ENCODE measurements at places on chromosomes 7 and 10.

GRCh38 chr10:79422178-79422892 lies 23.1 kb downstream of the ZCCHC24 start:
- DNase-seq, result no peak

DNA sequence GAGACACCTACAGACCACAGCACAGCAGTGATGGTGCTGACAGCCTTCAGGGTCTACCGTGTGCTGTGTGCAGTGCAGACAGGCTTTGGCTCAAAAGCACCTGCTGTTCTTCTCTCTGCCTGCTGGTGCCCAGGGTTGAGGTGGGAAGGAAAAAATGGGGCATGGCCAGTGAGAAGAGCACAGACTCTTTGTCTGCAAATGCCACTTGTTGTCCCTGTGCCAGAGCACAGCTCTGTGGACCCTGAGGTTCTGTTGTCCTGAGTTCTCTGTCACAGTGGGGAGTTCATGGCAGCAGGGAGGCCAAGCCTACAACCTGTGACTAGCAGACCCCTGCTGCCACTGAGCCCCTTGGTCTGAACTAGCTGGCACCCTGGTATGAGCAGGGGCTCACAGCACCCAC lies 376.7 kb downstream of the GLRX3 start:
- no peak for DNase-seq

GRCh38 chr7:150400008-150400787 lies 21.1 kb downstream of the ZNF775 start:
- DNase-seq, result no peak

- DNase-seq, result peak; percentile 8
Measured at GRCh38 chr7:65307651-65308299, 65.9 kb upstream of the ZNF92 start.

DNA sequence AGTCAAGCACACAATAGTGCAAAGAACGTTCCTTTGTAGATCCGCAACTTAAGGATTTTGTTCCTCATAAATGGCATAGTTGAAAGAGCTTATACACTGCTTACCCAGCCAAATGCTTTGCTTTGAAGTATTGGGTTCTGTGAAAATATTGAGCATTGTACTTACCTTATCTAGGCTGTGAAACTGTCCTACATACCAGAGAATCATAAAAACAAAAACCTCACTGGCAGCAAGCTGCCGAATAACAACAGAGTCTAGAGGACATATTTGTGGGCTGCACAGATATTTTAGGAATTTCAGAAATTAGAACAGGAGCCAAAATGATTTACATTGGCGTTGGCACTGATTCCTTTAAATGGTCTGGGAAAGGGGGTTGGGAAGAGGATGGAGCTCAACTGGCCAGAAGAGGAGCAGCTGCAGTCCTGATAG lies 174.8 kb downstream of the RTKN2 start:
- no peak for DNase-seq

GRCh38 chr7:155610633-155611193 lies 33.7 kb upstream of the RBM33 start:
- DNase-seq, result no peak
